ENCODE measurements at places on chromosomes 16 and 17.
A peak's percentile ranks its signal among the peaks of the same experiment; 100 is the strongest.

DNA sequence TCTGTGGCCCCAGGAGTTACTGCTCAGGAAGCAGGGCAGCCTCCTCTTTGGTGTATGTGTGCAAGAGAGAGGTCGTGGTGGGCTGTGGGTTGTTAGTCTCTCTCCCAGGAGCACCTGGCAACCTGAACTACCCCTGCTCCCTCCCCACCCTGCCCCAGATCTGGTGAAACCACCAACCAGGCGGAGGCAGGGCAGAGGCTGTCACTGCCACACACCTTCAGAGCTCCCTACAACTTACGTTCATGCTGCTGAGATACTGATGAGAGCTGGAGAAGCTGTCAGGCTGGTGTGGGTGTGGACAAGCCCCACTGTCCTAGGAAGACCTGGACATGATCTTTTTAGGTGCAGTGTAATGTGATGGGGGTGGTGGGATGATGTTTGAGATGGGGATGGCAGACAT is 24.3 kb downstream of the GOSR2 start:
- DNase-seq, result no peak

- no peak for DNase-seq
Measured at GRCh38 chr16:82936941-82937551, 310.3 kb downstream of the CDH13 start.

DNA sequence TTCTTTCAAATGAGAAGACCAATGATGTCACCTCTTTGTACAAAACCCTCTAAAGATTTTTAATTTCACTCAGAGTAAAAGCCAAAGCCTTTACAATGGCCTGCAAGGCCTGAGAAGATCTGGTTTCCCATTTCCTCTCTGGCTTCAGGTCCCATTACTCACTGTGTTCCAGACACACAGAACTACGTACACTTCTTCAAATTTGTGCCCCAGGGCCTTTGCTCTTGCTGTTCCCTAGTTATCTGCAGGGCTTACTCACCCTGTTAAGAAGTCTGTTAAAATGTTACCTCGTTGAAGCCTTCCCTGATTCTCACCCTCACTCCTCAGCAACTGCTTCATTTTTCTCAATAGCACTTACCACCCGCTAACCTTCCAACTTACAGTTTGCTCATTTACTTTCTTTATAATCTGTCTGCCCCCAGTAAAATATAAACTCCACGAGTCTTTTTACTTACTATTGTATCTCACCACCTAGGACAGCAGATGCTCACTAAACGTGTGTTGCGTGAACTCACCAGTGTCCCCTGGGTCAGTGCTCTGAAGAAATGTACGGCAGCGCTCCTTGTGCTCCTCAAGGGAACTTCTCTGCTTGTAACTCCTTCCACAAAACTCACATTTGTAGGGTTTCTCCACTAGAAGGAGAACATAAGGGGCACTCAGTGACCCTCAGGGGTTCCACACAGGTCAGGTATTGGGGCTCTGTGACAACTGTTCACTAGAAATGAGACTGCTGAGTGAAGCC is 50.2 kb downstream of the GRB7 start:
- DNase-seq, result no peak

GRCh38 chr16:4714996-4715395 is 19.1 kb downstream of the ANKS3 start:
- DNase-seq, result no peak

GRCh38 chr17:20095336-20096080 is 86.3 kb downstream of the SPECC1 start:
- peak; percentile 79 for DNase-seq

Measured in hippocampal formation (tissue), 2 donors.